ENCODE measurements at places on chromosomes 16 and 17.

GRCh38 chr17:45912319-45912718, 18.0 kb downstream of the MAPT start:
- DNase-seq: no peak

DNA sequence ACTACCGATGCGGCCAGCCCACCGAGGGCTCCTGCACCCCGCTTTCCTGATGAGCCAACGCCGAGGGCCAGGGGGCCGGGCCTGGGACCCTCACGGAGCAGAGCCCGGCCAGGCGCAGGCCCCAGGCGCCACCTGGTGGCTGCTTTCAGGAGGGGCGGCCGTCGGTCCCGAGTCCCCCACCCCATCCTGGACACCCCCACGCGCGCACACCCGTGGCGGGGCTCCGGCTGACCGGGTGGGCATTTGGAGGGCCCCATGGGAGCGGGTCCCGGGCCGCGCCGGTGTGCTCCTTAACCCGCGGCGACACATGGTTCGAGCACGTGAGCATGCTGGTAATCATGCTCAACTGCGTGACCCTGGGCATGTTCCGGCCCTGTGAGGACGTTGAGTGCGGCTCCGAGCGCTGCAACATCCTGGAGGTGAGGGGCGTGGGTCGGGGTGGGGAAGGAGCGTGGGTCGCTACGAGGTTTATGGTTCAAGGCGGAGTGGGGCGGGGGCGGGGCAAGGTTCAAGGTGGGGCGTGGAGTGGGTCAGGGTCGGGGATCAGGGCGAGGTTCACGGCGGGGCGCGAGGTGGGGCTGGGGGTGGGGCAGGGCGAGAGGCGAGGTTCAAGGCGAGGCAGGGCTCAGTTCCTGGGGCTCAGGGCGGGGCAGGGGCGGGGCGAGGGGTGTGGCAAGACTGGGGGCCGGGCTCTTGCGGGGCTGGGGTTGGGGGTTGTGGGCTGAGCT, 30.2 kb downstream of the TPSG1 start:
- no peak for DNase-seq

DNA sequence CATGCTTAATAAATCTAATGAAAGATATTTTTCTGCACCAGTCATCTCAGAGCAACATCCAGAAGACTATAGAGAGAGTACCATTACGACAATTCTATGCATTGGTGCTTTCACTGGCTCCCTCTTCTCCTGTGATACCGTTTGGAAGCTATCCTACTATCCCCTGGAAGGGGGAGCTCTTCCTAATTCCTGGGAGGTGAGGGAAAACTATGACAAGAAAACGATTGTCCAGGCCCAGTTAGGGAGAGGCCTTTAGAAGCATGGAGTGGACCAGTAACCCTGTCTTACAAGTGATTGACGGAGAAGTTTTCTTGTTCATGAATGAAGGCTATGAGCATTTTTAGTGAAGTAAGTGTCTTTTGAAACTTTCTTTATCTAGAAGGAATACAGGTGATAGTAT, 150.2 kb downstream of the TANC2 start:
- DNase-seq: no peak

DNA sequence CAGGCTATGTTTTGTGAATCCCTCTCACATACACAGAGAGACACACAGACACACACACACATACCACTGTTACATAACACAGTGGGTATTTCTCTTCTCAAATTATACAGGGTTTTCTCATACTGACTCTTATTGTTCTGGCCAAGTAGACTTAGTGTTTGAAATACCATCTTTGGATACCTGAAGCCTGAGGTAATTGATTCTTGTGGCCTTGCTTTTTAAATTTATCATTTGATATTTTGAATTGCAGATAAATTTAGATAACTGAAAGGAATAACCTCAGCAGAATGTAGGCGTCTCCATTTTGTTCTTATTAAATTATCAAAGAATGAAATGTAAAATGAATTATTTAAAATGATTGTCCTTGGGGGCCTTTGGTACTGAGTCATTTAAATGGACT, 223.8 kb downstream of the LGALS9B start:
- DNase-seq: no peak

DNA sequence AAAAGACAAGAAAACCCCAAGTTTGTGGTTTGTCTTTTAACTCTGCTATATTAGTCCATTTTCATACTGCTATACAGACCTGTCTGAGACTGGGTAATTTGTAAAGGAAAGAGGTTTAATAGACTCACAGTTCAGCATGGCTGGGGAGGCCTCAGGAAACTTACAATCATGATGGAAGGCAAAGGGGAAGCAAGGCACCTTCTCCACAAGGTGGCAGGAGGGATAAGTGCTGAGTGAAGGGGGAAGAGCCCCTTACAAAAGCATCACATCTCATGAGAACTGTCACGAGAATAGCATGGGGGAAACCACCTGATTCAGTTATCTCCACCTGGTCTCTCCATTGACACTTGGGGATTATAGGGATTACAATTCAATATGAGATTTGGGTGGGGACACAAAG, 13.5 kb upstream of the ADAM11 start:
- no peak for DNase-seq

Measured in activated gamma-delta T cell treated with anti-CD3 and anti-CD28 coated beads, Interleukin-2, amount 50 U/mL, for 16 hours (primary cell).